Stimulated activated CD8-positive, alpha-beta memory T cell treated with anti-CD3 and anti-CD28 coated beads, Interleukin-15, amount 100 ng/mL, for 4 hours (primary cell): ENCODE measurements at places on chromosomes 16 and 17.

DNA sequence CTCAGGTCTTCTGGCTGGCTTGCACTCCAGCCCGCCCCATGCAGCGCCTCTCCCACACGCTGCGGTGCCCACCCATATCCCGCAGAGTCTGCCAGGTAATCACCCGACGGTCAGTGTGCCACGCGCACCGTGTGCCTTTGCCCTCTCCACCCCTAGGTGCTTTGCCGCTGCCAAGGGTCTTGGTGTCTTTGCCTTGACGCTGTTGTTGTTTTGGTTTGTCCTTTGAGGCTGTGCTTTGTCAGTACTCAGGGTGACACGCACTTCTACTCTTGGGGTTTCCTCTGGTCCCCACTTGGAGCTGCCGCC lies 30.1 kb downstream of the UBN1 start:
- DNase-seq = no peak

GRCh38 chr17:27530764-27531391 lies 74.6 kb downstream of the KSR1 start:
- DNase-seq = no peak

DNA sequence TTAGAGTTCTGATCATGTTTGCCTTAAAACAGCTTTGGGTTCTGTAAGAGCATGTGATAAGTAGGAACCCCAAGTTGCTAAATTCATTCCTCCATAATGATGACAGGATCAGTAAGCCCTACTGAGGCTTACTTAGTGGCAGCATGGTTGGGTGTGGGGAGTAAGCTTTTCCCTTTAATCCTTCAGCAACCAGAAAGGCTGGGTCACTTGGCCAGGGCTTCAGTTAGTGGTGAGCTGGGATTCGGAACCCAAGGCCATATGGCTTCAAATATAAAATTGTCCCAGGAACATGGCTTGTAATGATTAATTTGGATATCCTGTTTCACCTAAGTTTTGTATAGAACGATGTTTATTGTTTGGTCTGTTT lies 850 bp downstream of the GINS3 start:
- DNase-seq = no peak

DNA sequence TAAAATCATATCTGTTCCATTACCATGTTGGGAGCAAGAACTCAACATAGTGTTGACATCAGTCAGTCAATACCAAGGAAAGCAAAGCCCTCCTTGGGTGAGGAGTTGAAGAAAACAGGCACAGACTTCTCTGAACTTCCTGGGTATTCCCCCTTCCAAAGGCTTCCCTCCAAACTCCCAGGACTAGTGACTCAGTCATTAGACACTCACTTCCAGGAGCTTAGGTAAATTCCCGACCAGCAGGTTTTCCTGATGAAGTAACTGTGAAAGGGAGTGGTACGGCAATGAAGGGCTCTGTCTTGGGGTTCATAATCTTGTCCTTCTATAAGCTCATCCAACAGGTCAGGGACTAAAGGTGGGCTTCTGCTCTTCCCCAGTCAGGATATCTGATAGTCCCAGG lies 293.8 kb upstream of the AXIN2 start:
- no peak for DNase-seq

DNA sequence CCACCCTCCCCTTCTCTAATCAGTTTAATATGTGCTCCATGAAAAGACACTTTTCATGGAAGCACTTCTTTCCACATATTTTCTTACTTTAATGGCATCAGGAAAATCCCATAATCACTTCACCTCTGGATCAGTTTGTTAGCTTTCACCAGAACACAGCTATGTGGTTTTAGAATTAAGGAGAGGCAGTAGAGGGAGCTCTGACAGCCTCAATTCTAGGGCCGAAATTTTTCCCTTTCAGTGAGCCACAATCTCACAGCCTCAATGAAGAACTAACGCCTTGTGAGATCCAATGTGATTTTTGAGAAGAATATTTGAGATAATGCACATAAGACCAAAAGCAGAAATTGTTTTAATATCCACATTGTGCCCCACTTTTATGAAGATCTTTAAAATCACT lies 1494.0 kb upstream of the CDH8 start:
- DNase-seq = no peak

GRCh38 chr17:82204831-82205719 lies 7.6 kb downstream of the CCDC57 start:
- no peak for DNase-seq
